Epithelial cell of prostate (primary cell): ENCODE measurements at places on chromosomes 5 and 9.

- no peak for DNase-seq
These were observed 2.8 kb downstream of the NR3C1 start for GRCh38 chr5:143400541-143401226.

DNA sequence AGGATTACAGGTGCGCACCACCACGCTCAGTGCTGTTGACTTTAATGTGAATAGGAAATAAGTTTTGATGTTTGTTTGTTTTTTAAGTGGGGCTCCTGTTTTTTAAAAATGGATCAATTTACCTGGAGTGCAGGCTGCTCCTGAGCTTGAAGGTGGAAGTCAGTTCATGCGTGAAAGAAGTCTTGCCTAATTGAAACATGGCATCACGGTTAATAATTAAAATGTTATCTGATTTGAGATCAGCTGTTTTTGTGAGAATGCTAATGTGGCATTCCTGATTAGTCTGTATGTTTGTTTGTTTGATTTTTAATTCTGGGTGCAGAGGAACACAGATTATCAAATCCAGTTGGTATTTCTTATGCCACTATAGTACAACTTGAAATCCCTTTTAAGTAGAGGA lies 6.5 kb downstream of the SFXN1 start:
- no peak for DNase-seq

DNA sequence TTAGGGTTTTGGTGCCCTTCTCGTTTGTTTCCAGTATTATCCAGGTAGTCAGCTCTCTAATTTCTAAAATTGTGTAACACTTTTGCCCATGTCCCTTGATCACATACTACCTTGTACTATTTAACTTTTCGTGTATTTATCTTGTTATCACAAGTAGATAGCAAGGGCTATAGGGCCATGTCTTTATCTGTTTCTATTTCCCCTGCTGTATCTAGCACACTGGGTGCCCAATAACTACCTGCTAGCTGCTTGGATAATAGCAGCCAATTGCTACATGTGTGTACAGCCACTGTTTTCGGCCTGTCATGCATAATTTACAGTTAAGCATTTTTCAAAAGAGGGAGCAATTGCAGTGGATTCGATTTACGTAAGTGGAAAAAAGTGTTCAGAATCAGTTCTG lies 64.8 kb upstream of the TNFAIP8 start:
- no peak for DNase-seq

DNA sequence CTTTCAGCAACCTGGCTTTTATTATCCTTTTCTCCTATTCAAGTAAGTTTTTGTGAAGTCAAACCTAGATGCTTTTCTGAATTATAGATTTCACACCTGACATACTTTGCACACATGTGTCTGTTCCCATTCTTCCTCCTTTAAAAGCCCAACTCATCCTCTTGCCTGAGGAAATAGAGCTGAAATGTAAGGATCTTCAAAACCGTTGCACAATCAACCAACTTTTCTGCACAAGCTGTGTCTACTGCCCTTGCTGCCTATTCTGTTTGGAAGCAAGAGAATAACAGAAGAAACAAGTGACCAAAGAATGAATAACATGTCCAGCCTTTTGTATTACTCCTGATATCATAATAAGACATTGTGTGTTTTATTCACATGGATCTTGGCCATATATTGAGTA lies 95.1 kb upstream of the ITGA1 start:
- DNase-seq: no peak

- DNase-seq: peak; percentile 12
These were observed 69.1 kb downstream of the PPARGC1B start for GRCh38 chr5:149799119-149799623.

GRCh38 chr5:131792896-131793295 lies 3.9 kb downstream of the FNIP1 start:
- DNase-seq: no peak

DNA sequence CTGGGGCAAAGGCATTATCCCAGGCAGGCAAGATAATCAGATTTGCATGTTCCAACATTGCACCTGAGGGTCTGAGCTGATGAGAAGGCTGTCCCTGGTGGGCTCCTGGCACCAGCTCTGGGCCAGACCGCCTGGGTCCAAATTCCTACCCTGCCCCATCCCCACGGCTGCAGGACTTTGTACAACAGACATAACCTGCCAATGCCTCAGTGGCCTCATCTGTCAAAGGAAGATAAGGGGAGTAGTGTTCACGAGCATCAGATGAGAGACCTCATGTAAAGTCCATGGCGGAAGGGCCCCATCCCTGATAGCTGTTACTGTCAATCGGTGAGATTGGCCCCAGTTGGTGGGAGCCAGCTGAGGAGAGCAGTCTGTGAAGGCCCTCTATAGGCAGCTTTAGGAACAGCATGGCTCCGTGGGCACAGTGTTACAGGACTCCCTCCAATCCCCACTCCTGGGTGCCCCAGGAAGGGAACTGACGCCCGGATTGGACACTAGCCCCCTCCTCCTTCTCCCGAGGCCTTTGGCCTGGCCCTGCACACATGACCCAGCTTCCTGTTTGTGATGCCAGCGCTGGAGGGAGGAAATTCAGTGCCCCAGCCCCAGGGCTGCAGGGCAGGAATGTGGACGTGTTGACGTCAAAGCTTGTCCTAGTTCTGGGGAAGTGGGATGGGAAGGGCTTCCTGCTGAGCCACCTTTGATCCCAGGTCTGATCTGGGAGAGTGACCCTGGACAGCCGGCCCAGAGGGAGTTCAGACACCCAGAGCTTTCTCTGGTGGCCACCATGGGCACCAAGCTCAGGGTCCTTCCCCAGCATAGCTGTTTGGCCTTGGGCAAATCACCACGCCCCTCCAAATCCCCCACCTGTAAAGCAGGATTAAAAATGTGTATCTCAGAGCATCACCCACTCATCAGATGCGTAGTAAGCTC lies 56.2 kb downstream of the DUSP1 start:
- no peak for DNase-seq

DNA sequence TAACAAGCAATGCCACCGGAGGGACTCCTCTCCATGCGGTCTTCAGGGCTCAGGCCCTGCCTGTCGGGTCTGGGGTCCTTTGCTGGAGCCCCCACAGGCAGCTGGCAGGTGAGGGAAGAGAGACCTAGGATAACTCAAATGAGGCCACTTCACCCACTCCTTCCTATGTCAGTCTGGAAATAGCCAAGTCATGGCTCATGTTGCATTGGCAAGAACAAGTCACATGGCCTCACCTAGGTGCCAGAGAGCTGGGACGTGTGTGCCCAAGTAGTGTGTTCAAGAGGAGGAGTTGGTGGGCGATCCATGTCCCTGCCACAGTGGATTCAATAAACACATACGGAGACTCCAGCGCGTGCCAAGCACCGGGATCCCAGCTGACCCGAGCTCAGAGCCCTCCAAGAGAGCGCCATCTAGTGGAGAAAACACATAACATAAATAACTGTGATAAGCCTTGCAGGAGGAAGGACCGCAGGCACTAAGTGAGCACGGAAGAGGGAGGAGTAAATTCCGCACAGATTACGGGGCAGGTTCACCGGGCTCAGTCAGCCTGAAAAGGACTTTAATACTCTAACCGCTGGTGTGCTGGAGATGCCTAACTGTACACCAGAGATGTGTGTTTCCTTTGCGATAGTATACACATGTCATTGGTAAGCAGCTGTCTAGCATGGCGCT lies 580.8 kb downstream of the CCDC171 start:
- peak; percentile 43 for DNase-seq

- DNase-seq: no peak
These were observed 779.4 kb downstream of the SEMA5A start for GRCh38 chr5:8766448-8766847.

GRCh38 chr5:62457071-62457470 lies 44.5 kb downstream of the IPO11 start:
- DNase-seq: no peak

GRCh38 chr9:132543960-132544359 lies 38.4 kb upstream of the BARHL1 start:
- DNase-seq: no peak

DNA sequence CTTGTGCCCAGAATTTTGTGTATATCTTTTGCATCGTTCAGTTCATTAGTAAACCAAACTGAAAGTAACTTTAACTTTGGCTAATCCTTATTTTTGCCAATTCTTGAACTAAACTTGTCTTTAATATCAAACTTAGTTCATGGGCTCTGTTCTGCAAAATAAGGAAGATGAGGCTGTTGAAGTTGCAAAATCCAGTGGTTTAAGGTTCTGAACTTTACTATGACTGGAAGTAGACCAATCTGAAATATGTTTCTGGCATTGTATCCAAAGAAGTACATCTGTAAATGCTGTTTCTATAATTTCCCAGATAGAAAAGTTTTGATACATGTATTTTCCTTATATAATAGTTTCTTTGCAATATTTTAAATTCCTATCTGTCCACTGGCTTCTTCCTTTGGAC lies 238.1 kb downstream of the CETN3 start:
- no peak for DNase-seq

DNA sequence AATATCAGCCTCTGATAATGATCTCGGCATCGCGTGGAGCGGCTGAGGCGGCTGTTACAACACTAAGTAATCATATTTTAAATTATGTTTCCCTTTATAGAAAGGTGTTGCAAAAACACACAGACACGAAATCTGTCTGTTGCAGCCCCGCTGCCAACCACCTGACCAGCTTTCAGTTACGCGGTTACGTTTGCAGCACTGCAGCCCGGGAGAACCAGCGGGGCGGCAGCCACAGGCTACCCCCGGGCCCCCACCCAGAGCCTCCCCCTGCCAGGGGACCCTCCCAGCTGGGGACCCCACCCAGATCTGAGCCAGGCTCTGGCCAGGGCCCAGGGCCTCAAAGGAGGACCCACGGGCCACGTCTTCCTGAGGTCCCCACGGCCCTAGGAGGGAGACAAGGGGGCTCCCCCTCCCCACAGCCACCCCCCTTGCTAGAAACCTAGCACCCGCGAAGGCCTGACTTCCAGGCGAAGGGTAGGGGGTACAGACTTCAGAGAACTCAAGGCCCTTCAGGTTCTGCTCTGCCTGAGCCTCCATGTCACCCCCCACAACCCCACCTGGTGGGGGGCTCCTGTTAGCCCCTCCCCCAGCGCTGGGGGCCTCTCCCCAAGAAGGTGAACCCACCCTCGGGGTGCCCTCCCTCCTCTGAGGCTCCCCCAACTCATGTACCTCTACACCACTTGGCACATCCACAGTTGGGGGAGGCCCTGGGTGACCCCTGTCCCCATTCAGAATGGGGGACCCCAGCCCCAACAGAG lies 6.0 kb downstream of the NACC2 start:
- no peak for DNase-seq

DNA sequence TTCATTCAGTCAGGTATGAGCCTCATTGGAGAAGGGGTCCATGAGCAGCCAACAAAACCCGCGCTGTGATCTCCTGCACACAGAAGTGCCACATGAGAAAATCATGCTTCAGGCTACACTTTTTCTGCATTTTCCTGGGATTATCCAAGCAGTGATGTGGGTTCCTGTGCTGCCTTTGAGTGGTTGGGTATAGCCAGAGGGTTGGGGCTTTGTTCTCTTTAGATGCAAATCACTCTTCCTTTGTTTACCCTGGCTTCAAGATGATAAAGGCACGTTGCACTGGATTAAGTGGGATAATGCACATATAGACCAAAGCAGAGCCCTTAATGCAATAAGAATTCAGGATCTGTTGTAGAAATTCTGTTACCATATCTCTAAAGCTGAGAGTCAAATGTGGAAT lies 18.7 kb downstream of the ECM2 start:
- DNase-seq: no peak

DNA sequence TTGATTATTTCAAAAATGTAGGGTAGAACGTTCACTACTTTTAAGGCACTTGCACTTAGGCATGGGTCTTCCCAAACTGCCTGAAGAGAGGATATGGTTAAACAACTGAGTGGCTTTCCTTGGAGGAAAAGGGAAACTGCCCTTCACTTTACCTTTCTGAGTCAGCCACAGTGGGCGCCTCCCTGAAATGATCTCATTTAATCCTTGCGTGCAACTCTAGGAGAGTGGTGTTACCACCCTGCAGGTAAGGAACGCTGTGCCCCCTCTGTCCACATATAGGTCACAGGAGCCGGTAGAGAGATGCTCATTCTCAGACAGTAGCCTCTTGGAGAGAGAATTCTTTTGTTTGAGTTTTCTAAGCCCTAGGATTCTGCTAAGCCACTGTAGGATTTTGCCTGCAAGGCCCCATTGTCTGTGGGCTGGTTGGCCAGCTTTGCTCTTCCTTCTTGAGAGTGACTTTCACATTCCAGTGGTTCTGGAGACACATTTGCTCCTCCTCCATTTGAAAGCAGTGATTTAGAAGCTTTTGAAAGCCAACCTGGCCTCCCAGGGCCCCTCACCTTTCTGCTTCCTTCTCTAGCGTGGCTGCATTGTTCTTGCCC lies 110.3 kb upstream of the CTSL start:
- DNase-seq: no peak

DNA sequence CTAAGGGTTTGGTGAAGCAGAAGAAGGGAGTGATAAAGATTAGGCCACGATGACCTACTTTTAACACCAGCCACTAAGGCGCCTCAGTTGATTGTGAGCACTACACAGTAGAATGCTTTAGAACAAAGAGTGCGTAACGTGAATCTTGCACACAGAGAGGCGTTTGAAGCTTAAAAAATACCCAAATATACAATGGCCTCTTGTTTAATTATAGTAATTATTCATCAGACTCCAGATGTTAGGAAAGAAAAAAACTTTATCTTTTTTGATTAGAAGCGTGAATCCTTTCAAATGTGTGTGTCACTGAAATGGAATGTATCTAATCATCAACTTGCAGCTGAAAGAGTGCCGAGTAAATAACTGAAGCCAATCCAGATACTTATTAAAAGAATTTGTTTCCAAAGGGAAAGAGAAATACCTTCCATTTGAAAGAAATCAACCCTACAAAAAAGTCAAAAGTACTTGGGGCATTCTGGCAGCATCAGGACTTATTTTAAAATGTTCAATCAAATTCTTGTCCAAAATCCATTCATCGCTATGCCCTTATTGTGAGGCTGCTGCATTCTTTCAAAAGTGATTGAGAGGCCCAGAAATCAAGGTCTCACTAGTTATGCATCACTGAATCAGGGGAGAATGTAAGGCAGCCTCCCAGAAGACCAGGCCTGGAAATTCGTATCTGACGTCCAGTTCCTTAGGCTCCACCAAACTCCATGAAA lies 337.5 kb downstream of the ZNF608 start:
- DNase-seq: no peak

- no peak for DNase-seq
These were observed 106.1 kb upstream of the SLC44A1 start for GRCh38 chr9:105138306-105138801.

GRCh38 chr9:73200694-73201452 lies 49.2 kb downstream of the ANXA1 start:
- DNase-seq: no peak

- DNase-seq: no peak
These were observed 7.1 kb downstream of the KIF20A start for GRCh38 chr5:138186002-138186447.

- no peak for DNase-seq
These were observed 89.3 kb downstream of the COMMD10 start for GRCh38 chr5:116174111-116174510.

- no peak for DNase-seq
These were observed 11.9 kb upstream of the AQP7 start for GRCh38 chr9:33414268-33414667.

DNA sequence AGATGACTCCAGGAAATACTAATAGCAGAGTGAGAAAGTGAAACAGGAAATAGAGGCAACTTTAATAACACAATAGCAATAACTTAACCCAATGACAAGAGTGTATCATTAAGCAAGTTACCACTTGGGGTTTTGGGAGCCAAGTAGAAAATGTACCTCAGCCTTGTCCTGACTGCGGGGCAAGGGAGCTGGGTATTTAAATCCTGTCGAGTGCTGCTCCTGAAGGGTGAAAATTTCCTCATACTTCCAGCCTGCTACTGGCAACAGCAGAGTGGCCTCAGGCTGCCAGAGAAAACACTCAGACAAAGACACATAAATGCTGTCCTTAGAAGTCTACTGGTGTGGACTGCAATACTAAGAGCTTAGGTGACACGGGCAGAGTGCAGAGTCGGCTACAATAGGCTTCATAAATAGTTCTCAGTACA lies 112.5 kb upstream of the EMB start:
- no peak for DNase-seq
